Chondrocyte (in vitro differentiated cells): ENCODE measurements at places on chromosomes 4 and X. TPM values are rescaled to one million over a fixed set of nuclear protein-coding genes. Genes with fewer than 3 reads are reported as not detected.
A peak's percentile ranks its signal among the peaks of the same experiment; 100 is the strongest.

GRCh38 chr4:168514249-168514852 lies 17.5 kb downstream of the PALLD start:
- no peak for DNase-seq
- H3K27ac ChIP-seq = no peak overlapping the region
- H3K4me1 ChIP-seq = peaks cover 23% of the 10 kb centered on the region
- peaks cover 9% of the 10 kb centered on the region for H3K36me3 ChIP-seq

Gene EREG
- not detected in 3 replicates for total RNA-seq

DNA sequence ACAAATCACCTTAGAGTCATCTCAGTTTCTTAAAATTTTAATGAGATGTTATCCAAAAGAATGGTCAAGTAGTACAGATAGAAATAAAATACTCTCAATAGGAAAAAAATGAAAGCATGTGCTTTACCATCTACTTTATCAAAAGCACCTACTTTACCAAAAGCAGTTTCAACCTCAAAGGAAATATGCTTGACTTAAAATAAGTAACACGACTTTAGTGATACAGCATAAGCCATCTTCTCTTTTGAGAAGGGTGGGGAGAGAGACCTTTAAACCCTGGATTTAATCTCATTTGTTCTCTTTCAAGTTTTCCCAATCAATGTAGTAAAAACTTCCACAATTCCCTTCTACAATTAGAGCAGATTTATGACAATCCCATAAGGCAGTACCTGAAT lies 26.5 kb downstream of the OTUD4 start:
- H3K4me3 ChIP-seq = no peak overlapping the region
- H3K27ac ChIP-seq = no peak overlapping the region
- no peaks in the 10 kb centered on the region for H3K27me3 ChIP-seq
- DNase-seq = no peak

- H3K27me3 ChIP-seq = peaks cover 8% of the 10 kb centered on the region
- peak overlapping the region; percentile 77 for H3K4me3 ChIP-seq
- no peaks in the 10 kb centered on the region for H3K36me3 ChIP-seq
- no peak for DNase-seq
- peak overlapping the region; percentile 84 for H3K27ac ChIP-seq
- peaks cover 14% of the 10 kb centered on the region for H3K4me1 ChIP-seq
These were observed 48.6 kb downstream of the MAGEA9 start for GRCh38 chrX:149830192-149830873.

DNA sequence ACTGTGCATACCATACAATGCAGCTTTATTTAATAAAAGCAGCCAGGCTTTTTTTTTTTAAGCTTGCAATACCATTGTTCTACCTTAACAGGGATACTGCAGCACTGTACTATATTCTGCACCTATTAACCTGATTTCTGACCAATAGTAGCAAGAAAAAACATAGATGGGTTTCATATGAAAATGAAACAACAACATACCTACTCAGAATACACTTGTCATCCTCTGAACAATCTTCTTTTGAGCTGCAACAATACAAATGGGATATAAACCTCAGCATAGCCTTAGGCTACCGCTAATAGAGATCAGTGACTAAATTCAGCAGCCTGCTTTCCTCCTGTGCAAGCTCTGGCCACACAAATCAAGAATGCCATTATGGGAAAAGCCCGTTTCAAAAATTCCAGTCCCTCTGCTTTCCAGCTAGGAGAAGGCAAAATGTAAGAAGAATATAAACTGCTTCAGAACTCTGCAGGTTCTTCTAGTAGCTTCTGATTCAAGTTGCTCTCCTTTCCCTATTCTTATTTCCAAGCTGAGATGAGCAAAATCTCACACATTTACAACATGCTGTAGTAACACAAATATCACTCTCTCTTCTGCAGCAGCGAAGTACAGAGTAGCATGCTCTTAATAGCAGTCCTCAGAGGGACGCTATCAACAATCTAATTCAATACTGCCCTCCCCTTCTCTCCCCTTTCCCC lies 143.4 kb downstream of the KLHL13 start:
- no peaks in the 10 kb centered on the region for H3K27me3 ChIP-seq
- no peak for DNase-seq
- no peak overlapping the region for H3K4me3 ChIP-seq
- H3K27ac ChIP-seq = no peak overlapping the region
- H3K36me3 ChIP-seq = no peaks in the 10 kb centered on the region

Gene GRPEL1
- total RNA-seq = 21.8 to 25.8 TPM (median 24.1 TPM) in 3 replicates
